Ureter (tissue), 1 donor: ENCODE measurements at places on chromosomes 3 and 15. TPM values are rescaled to one million over a fixed set of nuclear protein-coding genes. Genes with fewer than 3 reads are reported as not detected.

Gene RTP2
- total RNA-seq: not detected

Gene NT5DC2
- 54.9 TPM for total RNA-seq

Gene SMCO1
- not detected for total RNA-seq

Gene RETNLB
- not detected for total RNA-seq

Gene PGBD4
- total RNA-seq: 1.5 TPM

Gene TICRR
- total RNA-seq: 0.47 TPM

Gene GPR62
- total RNA-seq: 0.57 TPM

Gene RASL12
- 32.8 TPM for total RNA-seq

DNA sequence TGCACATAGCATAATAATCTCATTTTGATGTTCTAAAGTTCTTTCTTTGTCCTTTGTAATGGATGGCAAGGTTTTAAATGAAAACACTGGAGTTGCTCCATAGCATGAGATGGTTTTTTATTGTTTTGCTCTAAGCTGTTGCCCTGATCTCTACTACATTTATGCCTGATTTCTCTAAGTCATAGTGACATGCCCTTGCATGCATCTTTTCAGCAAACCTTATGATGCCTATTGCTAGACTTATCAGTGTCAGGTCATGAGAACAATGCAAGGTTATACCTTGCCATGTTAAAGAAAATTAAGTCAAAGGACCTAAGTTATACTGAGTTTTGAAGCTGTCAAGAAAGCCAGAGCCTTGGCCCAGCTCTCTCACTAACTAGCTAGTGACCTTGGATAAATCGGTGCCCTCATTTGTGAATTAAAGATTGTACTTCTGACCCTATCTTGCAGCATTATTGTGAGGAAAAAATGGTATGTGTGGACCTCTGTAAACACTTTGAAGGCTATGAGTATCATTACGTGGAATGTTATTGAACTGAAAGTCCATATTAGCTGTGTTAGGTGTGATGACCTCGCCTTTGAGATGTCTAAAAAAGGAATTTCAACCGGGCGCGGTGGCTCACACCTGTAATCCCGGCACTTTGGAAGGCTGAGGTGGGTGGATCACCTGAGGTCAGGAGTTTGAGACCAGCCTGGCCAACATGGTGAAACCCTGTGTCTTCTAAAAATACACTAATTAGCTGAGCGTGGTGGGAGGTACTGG is 256.4 kb upstream of the UBE2E1 start:
- DNase-seq: no peak

GRCh38 chr15:74259292-74259648 is 23.1 kb downstream of the CCDC33 start:
- DNase-seq: no peak

DNA sequence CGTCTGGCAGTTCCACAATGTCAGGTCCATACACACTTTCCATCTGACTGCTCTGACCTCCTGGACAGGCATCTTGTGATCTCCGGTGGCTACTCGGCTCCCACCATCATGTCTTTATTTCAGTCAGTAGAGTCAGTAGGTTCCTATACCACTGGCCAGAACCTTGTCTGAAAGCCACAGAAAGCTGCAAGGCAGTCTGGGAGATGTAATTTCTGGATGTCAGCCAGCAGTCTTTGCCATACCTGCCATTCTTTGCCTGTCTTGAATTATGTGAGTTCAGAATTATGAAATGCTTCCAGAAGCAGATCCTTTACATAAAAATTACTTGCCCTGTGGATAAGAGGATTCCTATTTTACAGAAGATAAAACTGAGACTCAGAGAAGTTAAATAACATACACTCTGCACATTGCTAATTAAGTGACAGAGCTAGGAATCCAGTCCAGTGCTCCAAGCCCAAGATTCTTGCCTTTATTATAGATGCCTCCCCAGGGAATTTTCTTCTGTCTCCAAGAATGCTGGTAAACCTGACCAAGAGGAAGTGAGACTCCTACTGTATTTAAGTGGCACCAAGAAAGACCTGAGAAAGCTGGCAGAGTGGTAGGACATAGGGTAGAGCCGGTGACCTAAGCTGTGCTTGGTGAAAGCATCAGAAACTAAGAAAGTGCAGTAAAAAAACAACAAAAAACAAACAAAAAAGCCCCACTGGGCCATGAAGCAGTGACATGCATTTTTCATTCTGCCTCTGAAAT is 75.6 kb downstream of the IQCH start:
- DNase-seq: no peak

DNA sequence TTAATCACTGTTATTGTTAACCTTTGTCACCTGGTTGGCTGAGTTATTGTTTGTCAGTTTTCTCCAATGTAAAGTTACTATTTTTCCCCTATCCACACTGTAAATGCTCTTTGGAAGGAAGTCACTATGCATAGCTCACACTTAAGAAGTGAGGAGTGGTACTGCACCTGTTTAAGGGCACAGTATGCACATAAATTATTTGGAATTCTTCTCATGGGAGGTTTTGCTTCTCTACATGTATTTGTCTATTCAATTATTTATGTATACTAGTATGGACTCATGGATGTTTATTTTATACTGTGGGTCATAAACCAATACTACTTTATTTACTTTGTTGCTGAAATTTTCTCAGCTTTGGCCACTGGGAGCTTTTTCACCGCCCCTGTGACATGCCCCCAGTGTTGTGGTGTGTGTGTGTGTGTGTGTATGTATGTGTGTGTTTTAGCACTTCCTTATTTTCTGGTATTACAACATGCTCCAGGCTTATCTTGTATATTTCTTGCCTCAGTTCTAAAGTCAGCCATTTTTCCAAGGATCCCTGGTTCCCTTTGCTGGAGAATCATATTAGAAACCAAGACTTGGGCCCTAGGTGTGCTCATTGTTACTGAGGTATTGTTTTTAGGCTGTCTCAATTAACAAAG is 290.5 kb downstream of the KBTBD8 start:
- no peak for DNase-seq

- no peak for DNase-seq
These were observed 508.8 kb downstream of the LPP start for GRCh38 chr3:188662795-188663194.

GRCh38 chr3:128625409-128625945 is 25.1 kb downstream of the RPN1 start:
- no peak for DNase-seq

GRCh38 chr3:9430733-9431132 is 33.3 kb downstream of the SETD5 start:
- DNase-seq: no peak

DNA sequence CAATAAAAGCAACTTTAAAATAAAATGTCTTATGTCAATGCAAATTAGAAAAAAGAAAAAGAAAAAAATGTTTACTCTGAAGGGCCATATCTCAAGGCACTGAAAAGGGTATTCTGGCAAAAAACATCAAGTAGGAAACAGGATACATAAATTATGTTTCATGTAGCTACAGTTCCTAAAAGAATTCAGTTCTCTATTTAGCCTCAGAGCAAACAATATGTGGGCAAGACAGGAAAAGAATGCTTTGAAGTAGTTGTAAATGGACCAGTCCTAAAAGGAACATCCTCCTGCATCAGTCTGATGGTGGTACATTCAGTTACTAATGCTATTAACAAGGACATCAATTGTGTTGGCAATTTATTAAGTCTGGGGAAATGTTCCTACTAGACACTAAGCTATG is 8.1 kb downstream of the COMMD2 start:
- DNase-seq: no peak

- no peak for DNase-seq
These were observed 73.5 kb upstream of the ABI3BP start for GRCh38 chr3:101066711-101067129.

DNA sequence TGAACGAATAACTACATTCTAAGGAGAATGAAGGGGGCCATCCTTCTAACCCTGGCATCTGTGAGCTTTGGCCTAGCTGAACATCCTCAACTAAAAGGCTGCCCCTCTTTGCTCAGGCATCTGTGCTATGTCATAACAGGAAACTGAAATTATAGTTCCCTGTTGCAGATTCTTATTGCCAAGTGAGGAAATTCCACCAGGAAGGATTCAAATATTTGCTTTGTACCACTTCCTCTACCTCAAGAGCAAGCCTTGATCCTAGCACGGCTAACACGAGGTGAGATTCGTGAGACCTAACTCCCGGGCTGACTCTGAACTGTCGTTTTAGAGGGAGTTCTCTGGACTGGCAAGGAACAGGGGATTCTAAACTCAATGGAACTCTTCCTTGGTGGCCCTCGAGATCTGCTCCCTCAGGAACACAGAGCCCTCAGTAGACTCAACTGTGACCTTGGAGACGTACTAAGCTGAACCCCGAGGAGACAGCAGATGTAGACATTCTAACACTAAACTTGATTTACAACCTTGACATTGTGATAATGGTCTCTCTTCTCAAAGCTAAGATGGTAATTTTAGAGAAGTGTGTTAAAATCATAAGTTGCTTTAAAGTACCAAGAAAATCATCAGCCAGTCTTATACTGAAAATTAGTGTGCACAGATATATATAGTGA is 4.2 kb downstream of the SPG21 start:
- no peak for DNase-seq

- no peak for DNase-seq
These were observed 7.8 kb upstream of the ZNF710 start for GRCh38 chr15:89993349-89993748.

DNA sequence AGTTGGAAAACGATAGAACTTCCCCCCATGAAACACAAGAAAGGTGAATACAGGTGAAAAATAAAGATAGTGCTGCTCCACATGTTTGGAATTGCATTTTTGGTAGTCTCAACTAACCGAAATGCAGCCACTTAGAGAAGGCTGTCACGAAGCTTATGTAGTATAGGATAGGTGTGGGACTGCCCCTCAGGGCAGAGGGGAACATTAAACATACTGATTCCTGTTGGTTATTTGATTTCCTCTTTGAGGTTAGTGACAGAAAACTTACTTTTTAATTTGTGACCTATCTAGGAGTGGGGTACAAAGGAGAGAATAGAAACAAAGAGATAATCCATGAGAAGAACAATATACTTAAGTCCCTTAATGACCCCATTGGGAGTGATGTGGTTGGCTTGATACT is 85.8 kb upstream of the SATB1 start:
- no peak for DNase-seq

- DNase-seq: no peak
These were observed 109.8 kb upstream of the TSPAN3 start for GRCh38 chr15:77180757-77181156.

- DNase-seq: peak; percentile 70
These were observed at the start of gene DALRD3 for GRCh38 chr3:49017971-49018706. DALRD3 (minus strand) TSS chr3:49018580; CDS start chr3:49018564, 16 bp downstream.

DNA sequence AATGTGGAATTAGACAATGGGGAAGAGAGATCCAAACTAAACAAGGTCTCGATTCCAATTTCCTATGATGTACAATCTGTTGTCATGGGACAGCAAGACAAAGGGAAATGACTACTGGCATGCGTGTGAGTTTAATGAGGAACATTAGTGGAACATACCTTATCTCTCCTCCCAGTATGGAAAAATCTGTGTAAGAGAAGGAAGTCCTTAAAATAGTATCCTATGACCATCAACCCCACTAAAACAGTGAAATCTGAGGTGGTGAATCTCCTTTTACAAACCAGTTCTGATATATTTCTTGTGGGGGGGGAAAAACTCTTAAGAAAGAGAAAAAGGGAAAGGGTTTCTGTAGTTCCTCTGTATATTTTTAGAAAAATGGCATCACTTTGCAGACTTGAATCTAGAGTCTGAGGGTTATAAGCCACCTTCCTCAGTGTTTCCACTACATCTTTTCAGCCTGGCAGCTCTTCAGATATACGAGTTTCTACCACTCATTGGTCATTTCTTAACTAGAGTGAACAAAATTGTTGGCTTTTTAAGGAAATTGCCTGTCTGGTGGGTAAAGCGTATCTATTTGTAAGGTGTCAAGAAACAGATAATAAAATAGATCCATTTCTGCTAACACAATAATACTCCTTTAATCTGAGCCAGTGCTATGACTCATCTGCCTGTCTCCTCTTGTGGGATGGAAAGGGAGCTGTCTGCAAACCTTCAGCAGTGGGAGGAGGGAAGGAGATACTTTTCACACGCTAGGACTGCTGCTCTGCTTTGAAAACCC is 3.0 kb upstream of the TNFAIP8L3 start:
- peak; percentile 25 for DNase-seq

GRCh38 chr3:52088445-52089367 is 32.3 kb upstream of the DUSP7 start:
- DNase-seq: no peak

DNA sequence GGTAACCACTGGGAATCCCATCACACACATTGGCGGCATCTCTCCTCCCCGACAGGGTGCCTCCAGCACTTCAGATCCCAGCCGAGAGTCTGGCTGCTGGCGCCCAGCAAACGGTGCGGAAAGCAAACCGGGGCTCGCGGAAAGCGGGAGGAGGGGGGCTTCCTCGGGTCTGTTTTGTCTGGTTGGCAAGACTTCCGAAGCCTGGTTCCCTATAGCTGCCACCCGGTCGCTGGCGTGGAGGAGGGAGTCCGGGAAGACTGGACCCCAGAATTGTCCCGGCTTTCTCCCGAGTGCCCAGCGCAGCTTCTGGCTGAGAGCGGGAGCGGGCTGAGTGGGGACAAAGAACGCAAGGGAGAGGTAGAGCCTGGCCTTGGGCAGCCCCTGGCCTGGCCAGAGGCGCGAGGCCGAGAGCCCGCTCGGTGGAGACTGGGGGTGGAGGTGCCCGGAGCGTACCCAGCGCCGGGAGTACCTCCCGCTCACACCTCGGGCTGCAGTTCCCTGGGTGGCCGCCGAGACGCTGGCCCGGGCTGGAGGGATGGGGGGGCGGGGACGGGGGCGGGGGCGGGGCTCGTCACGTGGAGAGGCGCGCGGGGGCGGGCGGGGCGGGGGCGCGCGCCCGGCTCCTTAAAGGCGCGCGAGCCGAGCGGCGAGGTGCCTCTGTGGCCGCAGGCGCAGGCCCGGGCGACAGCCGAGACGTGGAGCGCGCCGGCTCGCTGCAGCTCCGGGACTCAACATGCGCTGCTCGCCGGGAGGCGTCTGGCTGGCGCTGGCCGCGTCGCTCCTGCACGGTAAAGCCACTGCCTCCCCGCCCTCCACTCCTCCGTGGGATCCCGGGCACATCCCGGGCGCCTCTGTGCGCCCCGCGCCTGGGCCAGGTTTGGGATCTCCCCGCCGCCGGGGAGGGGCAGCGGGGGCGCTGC is at the start of gene CHRNA7:
Gene CHRNA7 (plus strand): TSS at position 654 of the 920 bp plus-strand sequence. CDS start 80 bp downstream, at position 734.
- peak; percentile 65 for DNase-seq

DNA sequence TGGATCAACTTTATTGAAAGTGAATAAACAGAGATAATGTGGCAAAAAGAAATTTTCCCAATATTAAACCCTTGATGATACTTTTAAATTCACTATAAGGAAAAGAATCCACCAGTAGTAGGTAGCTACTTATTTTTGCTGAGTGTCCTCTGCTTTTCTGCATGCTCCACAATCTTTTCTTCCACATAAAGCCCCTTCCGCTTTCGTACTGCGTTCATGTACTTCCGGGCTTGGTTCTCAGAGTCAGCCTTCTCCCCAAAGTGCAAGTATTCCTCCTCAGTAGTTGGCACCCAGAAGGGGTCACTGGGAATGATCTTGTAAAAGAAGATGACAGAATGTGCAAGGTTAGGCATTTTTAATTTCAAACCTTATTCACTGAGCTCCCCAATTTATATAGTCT is 84.4 kb upstream of the MEX3B start:
- no peak for DNase-seq

- no peak for DNase-seq
These were observed 101.0 kb downstream of the DNASE1L3 start for GRCh38 chr3:58109752-58110151.

- DNase-seq: no peak
These were observed 48.5 kb upstream of the PARL start for GRCh38 chr3:183933160-183933559.
